HCEC 1CT (cell line): ENCODE measurements at places on chromosomes 13 and 19.

GRCh38 chr13:32023096-32023495 is 8.5 kb upstream of the FRY start:
- no peak for DNase-seq

DNA sequence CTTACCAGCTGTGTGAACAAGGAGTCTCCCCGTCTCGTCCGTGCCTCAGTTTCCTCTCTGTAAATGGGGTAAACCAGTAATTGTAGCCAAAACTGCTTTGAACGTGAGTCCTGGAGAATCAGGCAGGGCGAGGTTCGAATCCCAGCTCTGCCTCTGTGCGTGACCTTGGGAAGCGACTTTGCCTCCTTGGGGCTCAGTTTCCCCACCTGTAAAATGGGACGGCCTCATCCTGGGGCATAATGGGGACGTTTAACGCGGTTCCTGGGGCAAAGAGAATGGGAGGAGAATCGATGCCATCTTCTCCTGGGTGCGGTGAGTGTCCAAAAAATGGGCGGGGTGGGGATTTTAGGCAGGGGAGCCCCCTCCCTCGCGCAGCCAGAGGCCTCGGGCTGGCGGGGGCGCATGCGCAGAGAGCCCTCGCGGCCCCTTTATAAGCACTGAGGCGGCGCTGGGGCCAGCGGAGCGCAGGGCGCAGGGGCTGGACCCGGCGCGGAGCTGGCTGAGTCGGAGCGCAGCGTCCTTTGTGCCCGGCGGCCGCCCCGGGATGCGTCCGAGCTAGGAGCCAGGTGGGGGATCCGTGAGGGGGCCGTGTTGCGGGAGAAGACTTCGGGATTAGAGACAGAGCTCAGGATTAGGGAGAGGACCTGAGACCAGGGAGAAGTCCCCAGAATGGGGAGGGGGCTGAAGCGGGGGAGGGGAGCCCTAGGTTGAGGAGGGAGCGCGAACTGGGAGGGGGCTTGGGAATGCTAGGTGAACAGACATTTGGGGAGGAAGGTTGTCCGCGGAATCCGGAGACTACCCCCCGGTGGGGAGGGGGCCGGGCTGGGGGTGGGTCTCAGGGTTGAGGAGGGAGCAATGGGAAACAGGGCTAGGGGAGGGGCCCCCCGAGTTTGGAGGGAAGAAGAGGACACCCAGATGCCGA is at the start of gene NCAN:
TSS of gene NCAN (plus strand) at position 460 of the 922 bp plus-strand sequence. CDS start 4,996 bp downstream, outside the sequence.
- DNase-seq, result no peak

DNA sequence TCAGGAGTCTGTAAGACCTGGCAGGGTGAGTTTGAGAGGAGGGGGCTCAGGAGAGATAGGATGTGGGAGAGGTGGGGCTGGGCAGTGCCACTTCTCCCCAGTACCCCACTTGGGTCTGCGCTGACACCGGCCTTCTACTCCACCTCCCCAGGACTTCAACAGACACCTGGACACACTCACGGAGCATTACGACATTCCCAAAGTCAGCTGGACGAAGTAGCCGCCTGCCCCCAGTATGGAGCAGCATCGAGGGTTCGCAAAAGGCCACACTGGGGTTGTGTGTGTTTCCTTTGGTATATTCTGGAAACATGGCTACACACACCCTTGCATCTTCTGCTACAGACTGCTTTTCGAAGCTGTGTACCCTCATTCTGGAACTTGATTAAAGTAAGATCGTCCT is 5.5 kb downstream of the FAM32A start:
- DNase-seq, result no peak

- peak; percentile 40 for DNase-seq
These were observed 325.0 kb downstream of the DNAJC15 start for GRCh38 chr13:43348397-43348796.

DNA sequence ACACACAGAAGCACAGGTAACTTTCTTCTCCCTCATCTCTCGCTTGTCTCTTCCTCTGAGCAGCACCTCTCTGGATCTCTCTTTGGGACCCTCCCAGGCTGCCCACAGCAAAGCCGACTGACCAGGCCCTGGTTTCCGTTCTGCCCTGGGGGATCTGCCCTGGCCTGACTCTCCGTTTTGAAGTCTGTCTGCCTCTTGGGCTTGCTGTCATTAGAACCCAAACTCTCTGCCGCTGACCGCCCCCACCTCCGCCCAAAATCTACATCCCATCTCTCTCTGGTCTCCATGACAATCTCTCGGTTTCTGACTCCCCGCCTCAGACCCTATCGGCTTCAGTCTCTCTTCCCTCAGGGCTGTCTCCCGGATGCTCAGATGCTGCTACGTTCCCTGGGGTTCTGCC is 6.9 kb downstream of the KCNC3 start:
- DNase-seq, result no peak

DNA sequence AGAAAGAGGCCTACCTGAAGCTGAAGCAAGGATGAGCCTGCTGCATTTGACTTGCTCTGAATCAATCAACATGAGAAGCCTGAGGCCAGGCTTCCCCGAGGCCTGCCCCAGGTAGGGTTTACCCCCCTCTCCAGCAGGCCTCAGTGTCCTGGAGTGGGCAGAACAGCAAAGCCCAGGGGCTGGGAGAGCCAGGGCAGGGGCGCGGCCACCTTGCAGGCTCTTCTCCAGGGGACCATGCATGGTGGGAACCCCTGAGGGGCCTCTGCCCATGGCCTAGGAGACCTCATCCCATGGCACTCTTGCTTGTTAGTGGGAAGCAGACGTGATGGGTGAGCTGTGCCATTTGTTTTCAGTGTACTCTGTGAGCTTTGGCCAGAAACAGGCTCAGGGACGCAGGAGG is 19.9 kb upstream of the LRP3 start:
- DNase-seq, result no peak

GRCh38 chr13:113916330-113916815 is 52.5 kb upstream of the GAS6 start:
- DNase-seq, result peak; percentile 64

DNA sequence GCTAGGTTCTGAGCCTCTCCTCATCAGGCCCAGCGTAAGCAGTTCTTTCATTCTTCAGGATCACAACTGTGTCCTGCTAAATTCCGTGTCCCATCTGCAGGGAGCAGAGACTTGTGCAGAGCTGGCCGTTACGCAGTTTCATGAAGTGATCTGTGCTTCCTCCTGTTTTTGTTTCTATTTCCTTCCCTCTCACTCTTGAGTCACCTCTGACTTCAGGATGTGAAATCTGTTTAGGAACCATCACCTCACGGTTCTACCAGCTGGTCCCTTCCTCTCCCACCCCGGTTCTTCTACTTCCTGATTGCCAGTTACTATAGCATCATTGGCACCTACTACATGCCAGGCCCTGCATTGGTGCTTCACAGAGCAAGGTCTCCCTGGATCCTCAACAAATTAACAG is 8.5 kb downstream of the MAU2 start:
- no peak for DNase-seq

GRCh38 chr13:80877209-80877943 is 536.5 kb upstream of the SPRY2 start:
- DNase-seq, result no peak

DNA sequence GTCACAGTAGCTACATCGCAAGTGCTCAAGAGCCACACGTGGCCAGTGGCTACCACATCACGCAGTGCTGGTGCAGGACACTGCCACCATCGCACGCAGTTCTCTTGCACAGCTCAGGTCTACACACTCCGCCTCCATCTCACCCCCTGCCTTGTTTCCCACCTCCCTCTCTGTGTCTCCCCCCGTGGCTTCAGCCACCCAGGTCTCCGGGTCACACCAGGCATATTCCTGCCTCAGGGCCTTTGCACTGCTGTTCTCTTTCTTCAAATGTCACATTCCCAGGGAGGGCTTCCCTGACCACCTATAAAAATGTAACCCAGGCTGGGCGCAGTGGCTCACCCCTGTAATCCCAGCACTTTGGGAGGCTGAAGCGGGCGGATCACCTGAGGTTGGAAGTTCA is 10.6 kb downstream of the CCDC8 start:
- DNase-seq, result no peak

DNA sequence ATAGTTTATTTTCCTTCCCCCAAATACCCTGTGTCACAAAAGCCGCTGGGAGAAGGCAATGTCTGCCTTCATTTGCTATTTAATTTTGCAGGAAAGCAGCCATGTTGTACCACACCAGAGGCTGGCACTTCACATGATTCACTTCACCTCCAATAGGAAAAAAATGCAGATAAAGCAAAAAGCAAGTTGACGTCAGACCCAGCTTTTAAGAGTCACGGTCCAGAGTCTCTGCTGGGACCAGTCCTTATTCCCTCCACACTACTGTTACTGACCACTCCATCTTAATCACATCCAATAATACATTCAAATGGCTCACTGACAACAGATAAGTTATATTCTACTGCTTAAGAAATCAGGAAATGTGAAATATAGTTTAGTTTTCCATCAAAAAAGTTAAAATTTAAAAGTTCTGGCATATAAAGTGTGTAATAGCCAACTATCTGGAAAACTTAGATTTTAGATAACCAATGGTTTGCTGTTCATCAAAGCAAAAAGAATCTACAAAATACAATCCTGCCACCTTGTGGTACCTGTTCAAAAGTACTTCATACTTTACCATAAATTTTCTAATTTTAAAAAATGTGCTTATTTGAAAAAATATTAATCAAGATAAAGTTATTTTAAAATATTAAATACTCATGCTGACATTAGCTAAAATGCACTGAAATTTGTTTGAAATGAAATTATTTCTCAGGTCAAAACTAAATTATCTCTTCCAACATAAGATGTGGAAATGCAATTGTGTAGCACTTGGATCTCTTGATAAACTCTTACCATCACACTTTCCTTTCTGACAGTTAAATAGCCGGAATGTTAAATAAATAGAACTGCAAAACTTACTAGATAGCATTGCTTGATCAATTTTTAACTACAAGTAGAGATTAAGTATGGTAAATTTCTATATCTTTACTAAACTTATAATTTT is 97.3 kb downstream of the SERP2 start:
- DNase-seq, result peak; percentile 36

DNA sequence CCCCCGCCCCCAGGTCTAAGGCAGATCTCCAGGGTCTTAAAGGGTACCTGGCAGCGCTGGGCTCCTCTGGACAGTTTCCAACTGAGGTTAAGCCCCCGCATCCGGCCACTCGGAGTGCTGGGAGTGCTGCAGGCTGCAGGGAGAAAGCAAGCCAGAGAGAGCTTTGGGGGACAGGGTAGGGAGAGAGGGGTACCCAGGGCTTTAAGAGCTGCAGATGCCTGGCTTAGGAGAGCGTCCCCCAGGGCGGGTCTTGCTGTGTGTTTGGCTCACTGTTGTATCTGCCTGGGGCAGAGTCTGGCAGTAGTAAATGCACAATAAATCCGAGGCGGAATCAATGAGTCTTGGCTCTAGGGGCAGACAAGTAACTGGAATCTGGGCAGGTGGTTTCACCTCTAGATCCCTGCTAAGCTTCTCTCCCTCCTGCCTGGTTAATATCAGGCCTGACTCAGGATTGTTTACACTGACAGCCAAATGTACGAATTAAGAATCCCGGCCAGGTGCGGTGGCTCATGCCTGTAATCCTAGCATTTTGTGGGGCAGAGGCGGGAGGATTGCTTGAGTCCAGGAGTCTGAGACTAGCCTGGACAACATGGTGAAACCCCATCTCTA is 798 bp upstream of the COX6B2 start:
- DNase-seq, result no peak

DNA sequence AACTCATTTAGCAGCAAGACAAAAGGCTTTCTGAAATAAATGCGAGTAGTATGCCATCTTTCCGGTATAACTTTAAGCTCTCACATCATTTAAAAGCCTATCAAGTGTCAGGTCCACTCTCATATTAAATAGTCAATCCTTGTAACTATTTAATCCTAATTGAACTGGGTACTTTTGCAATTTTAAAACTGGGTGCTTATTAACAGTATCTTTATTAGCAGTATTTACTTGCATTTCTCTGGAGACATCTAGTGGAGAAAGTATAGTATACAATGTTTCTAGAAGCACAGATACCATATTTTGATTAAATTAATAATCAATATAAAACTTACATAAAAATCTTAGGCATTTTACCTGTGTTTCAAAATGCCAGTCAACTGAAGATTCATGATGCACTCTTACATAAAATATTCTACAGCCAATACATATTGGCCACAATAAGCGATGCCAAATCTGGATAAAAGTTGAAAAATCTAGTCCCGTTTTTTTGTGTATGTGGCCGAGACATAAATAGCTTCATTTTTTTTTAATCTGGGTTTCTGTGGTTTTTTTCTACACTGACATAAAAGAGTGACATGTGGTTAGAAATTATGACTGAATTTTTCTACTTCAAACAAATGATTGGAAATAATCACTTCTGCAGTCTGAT is 4.3 kb upstream of the POSTN start:
- DNase-seq, result peak; percentile 40

DNA sequence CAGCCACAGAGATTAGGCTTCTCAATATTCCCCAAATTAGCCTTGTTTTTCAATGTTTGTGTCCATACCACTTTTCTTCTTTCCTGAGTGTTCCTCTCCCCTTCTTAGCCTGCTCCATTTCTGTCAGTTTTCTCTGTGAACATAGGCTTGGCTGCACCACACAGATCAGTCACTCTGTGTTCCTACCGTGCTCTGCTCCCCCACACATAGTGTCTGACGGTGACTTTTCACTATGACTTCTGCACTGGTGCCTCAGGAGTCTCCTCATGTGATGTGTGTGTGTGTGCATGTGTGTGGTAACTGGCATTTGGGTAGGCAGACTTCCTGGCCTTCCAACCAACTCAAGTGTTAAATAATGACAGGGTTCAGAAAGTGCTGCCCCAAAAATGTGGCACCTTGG is 47.9 kb upstream of the MYCBP2 start:
- DNase-seq, result no peak

- no peak for DNase-seq
These were observed 41.0 kb downstream of the VWA8 start for GRCh38 chr13:41919741-41920487.

- DNase-seq, result no peak
These were observed 3.4 kb upstream of the URAD start for GRCh38 chr13:27991881-27992280.
